ENCODE measurements at places on chromosomes 1 and 21. TPM values are rescaled to one million over a fixed set of nuclear protein-coding genes. Genes with fewer than 3 reads are reported as not detected.

- DNase-seq, result peak; percentile 93
Observed at GRCh38 chr1:244970744-244971551, 106.6 kb upstream of the HNRNPU start.

DNA sequence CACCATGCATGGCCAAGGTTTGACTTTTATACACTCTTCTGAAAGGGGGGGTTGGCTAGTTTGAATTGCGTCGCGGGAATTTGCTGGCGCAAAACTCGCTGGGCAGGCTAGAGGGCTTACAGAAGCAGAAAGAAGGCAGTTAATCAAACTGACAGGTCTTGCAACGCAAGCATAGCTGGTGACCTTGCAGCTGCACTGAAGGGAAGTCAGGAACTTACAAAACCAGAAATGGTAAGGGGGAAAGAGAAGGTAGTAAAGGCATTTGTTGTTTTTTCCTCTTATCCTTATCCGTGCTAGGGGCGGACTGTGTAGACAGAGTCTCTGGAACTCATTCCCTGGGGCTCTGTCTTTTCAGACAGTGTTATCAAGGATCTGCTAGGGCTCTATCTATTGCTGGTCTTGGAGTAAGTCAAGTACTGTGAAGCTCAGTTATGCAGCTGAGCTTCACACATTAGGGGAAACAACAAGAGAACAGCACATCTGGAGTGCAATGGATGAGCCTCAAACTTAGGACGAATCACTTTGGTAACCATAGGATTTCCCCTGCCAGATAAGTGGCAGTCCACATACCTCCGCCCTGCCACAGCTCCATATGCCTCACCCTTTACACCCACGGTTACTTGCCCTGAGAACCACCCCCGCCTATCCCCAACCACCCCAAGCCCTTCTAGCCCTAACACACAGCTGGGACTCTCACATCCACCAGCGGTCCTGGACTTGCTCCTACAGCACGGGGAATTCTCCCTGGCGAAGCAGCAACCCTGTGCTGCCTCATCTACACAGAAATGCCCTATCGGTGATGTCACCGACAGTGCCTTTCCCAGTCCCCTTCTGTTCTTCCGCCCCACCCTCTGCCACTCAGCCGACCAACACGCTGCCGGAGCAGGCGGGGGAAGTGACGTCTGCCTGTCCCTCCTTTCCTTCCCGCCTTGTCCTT lies 251.4 kb downstream of the FAM72C start:
- DNase-seq, result peak; percentile 67

Gene AVPR1B
- polyA plus RNA-seq, result 0.65 TPM

DNA sequence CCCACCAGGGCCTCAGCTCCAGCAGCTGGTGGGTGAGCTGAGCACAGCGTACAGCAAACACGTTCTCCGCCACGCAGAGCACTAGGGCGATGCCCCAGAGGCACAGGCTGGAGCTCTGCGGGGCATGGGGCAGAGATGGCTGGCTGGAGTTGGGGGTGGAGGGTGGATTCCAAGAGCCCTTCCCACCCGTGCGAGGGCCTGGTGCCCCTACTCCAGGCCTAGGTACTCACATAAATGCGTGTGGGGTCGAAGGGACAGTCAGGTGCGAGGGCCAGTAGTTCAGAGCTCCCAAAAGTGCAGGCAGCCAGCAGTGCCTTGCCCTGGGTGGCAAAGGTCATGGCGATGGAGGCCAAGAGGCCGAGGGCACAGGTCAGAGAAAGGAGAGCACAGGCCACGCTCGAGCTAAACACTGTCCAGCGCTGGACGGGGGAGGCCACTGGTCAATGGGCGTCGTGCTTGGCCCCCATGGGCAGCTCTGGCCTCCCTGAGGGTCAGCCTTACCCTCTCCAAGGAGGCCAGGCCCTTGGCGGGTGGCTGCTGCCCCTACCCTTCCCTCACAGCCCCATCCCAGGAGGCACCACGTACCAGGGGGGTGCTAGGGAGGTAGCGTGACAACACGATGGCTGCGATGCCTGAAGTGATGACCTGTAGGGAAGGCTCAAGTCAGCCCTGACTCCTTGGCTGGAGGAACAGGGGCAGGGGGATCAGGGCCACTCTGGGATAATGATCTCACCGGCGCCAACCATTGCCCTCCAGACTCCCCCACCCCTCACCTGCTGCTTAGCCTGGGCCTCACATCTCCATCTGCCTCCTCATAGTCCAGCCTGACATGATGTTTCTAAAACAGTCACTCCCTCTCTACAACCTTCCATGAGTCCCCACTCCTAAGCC lies 5.6 kb downstream of the TMEM54 start:
- DNase-seq, result no peak

- DNase-seq, result no peak
Observed at GRCh38 chr21:38649120-38649519, 150.8 kb upstream of the ERG start.

DNA sequence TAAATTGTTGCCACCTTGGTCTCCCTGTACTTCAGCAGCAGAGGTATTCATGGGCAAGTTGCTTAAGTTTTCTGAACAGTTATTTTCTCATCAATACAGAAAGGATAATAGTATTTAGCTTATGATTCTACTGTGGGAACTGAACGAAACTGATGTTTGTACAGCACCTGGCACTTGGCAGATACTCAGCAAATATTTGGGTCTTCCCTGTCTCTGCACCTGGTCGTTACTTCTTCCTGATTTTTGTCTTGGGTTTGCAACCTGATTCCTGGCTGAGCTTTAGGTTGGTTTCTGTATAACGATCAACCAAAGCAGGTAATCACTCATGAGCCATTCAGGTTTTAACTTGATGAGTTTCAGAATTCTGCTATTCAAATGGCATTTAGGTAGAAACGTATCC lies 490.6 kb downstream of the KIF26B start:
- no peak for DNase-seq

DNA sequence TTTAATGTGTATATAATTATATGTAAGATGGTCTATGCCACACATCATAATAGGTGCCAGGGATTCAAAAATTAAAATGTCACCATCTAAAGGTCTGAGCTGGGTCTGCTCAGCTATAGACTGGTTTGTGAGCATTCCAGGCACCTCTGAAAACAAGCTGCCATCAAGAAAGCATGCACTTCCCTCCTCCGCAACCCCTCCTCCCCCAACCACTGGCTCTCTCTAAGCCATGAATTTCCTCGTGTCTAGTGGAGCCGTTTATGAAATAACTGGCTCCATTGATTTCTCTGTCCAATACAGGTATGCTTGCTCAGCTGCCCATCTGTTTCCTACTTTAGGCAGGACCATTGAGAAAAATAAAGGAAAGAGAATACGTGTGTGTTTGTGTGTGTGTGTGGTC lies 522.6 kb upstream of the PLXNA2 start:
- DNase-seq, result no peak

Gene FNDC10
- polyA plus RNA-seq, result 1.3 TPM
